ENCODE measurements at places on chromosomes 2 and 18.

GRCh38 chr2:48380989-48381625, 148.8 kb upstream of the STON1 start:
- no peak for DNase-seq

DNA sequence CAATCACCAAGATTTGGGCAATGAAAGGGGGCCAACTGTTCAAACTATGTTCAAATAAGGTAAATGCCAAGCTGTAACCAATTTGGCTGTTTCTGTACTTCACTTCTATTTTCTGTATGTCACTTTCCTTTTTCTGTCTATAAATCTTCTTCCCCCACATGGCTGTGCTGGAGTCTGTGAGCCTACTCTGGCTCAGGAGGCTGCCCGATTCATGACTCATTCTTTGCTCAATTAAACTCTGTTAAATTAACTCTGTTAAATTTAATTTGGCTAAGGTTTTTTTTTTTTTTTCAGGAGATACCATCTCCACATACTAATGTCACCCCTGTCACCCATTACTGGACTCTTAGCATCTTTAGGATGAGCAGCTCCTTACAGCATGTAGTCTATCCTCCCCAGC, 178.8 kb upstream of the TWIST2 start:
- DNase-seq, result no peak

GRCh38 chr18:22544626-22545025, 126.9 kb upstream of the CTAGE1 start:
- DNase-seq, result no peak

- DNase-seq, result no peak
Measured at GRCh38 chr2:11726384-11726783, 20.0 kb upstream of the LPIN1 start.

GRCh38 chr2:68722712-68723111, 11.9 kb upstream of the ARHGAP25 start:
- no peak for DNase-seq

DNA sequence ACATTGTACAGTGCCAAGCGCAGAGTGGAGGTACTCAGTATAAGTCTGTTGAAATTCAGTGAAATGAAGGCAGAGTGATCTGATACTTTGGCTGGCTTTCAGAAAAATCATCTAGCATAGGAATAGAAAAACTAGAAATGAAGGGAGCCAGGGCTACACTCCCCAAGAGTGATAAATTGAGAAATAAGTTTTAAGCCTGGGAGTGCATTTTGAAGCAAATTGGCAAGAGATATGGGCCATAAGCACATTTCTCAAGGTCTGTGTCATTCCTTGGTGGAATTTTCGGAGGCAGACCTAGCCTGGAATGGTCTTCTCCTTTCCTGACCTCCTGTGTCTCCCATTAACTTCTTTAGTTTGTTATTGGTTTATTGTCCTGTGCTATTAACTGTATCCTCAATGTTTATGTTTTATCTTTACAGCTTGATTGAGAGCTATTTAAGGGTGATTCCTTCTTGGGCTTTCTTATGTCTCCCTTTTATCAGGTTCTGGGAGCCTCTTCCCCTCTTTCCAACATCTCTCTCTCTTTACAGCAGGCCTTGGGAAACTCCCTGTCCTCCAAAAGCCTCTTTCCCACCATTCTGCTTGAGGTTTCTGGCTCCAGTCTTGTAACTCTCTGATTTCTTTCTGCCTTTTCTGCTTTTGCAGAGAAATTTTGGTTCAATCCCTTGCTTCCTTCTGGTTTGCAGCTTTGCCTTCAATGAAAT, 649.5 kb downstream of the SLC4A3 start:
- no peak for DNase-seq

GRCh38 chr18:24726727-24727492, 266.5 kb downstream of the HRH4 start:
- DNase-seq, result no peak

DNA sequence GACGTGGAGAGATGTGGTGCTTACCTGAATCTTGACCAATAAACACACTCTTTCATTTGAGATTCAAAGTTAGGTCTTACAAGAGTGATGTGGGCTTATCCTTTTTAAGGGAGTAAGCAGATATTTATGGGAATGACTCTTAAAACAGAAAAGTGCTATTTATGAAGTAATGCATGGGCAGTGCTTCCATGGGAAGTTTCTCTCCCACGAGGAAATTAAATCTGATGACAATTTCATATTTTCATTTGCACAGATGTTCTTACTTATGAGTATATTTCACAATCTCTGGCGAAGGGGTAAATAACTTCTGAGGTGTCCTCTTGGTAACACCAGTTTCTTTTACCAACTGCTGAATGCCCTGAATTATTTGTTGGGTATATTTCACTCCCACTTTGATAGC, 21.0 kb downstream of the PNPT1 start:
- DNase-seq, result no peak

GRCh38 chr2:218033208-218033589, 30.4 kb upstream of the TNS1 start:
- no peak for DNase-seq

- no peak for DNase-seq
Measured at GRCh38 chr18:63157293-63158011, 162.1 kb downstream of the BCL2 start.

- no peak for DNase-seq
Measured at GRCh38 chr2:223560749-223561435, 41.3 kb downstream of the SCG2 start.

DNA sequence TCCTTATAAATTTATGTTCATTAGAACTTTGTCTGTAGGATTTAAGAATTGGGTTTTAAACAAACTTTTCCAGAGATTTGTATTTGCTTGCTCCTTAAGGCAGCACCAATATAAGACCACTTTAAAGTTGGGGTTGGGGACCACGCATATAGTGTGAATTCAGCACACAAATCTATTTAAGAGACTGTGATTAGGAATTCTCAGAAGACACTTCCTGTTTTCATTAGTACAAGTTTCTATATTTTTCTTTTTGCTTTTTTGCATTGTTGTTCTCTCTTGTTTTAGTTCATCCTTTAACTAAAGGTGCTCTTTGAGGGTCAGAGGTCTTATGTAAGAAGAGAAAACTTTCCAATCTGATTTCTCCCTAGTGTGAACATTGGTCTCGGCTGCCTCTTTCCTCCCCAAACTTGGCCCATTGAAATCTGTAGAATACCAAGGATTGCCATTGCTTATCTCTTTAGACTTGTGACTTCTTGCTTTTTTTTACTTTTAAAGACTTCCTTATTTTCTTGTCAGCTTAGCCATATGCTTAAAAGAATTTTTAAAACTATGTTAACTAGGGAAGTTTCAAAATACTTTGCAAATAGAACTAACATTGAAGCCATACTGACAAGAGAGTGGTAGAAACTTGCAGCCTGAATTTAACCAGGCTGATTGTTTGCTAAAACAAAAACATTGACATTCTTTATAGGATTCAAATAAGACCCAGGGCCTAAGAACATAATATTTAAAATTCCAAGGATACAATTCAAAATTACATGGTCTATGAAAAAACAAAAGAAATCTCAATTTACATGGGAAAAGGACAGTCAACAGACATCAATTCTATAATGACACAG, 264.1 kb upstream of the FN1 start:
- no peak for DNase-seq

DNA sequence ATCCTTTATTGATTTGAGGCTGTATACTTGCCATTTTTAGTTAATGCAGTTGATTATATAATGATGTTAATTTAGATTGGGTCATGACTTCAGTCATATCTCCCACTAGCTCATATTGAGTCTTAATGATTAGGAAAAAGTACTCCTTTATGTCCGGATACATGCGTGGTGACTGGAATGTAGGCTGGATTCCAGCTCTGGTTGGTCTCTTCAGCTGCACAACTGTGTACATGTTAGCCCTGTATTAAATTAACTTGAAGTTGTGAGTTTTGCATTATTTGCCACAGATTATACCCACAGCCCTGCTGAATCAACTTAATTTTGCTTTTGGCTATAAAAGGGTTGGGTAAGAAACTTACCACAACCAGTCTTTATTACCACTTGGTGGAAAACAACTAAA, 22.5 kb downstream of the MOB4 start:
- DNase-seq, result no peak

- DNase-seq, result no peak
Measured at GRCh38 chr2:102891296-102891695, 129.5 kb downstream of the TMEM182 start.

DNA sequence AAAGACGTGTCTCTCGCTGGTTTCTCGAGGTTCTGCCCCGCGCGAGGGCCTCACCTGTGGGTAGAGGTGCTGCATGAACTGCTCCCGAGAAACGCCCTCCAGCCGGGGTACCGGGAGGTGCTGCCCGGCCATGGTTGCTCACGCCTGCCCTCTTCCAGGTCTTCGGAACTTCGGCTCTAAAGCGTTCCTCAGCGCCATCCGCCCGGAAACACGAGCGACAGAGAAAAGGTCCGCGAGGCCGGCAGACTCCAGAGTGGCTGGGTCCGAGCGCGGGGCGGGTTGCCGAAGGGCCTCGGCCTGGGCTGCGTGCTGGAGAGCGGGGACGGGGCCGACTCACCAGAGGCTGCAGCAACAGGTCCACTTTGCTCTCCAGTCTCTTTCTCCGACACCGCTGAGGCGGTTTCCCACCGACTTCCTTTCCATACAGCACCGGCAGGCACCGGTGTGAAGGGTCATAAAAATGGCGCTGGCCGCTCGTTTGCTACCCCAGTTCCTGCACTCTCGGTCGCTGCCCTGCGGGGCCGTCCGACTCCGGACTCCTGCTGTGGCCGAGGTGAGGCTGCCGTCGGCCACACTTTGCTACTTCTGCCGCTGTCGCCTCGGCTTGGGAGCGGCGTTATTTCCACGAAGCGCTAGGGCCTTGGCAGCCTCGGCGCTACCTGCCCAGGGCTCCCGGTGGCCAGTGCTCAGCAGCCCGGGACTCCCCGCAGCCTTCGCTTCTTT, at the start of the genes MAIP1 and TYW5:
Gene MAIP1 (plus strand): TSS at position 244 of the 723 bp plus-strand sequence. CDS start 217 bp downstream, at position 461.
Gene TYW5 (minus strand): TSS at position 153 of the 723 bp plus-strand sequence. CDS start 21 bp downstream, at position 132.
- peak; percentile 30 for DNase-seq

GRCh38 chr2:144323946-144324345, 196.0 kb downstream of the ZEB2 start:
- DNase-seq, result no peak

DNA sequence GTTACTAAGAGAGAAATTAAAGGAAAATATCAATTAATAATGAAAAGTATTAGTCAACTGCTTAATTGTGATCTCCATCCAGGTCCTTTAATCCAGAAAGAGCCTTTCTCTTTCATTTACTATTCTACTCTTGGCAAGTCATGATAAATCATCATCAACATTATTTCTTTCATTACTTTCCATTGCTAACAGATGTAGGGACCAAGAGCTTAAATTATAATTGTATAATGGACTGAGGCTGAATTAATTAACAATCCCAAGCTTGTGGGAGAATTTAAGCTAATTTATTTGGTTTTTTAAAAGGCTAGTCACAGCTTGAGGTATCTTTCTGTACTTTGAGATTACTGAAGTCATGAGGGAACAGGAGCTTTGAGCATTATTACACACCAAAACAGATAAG, 223.9 kb downstream of the ERBB4 start:
- DNase-seq, result no peak

DNA sequence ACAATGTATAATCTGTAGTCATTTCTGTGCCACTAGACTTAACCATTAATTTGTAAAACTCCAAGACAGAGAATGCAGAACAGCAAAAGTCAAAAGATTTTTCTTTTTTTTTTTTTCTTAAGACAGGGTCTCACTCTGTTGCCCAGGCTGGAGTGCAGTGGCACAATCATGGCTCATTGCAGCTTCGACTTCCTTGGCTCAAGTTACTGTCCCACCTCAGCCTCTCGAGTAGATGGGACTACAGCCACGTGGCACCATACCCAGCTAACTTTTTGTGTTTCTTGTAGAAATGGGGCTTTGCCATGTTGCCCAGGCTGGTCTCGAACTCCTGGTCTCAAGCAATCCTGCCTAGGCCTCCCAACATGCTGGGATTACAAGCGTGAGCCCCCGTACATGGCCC, 80.1 kb downstream of the TLK1 start:
- DNase-seq, result no peak

DNA sequence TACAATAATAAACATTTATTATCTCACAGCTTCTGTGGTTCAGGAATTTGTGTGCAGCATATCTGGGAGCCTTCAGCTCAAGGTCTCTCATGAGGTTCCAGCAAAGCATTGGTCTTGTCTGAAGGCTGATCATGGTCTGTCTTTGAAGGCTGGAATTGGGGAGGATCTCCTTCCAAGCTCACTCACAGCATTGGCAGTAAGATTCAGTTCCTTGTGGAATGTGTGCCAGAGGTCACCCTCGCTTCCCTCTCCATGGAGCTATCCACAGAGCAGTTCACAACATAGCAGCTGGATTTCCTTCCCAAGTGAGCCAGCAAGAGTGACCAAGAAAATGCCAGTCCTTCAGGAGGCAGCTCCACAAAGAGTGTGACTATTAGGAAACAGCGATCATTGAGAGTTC, 202.2 kb upstream of the ST6GAL2 start:
- no peak for DNase-seq

GRCh38 chr2:203025592-203025991, 10.9 kb downstream of the NBEAL1 start:
- no peak for DNase-seq

- DNase-seq, result no peak
Measured at GRCh38 chr2:230246206-230246605, 20.7 kb downstream of the SP140 start.

GRCh38 chr18:7572822-7573221, 5.7 kb downstream of the PTPRM start:
- no peak for DNase-seq

- DNase-seq, result no peak
Measured at GRCh38 chr2:28382755-28383154, 9.9 kb upstream of the FOSL2 start.

DNA sequence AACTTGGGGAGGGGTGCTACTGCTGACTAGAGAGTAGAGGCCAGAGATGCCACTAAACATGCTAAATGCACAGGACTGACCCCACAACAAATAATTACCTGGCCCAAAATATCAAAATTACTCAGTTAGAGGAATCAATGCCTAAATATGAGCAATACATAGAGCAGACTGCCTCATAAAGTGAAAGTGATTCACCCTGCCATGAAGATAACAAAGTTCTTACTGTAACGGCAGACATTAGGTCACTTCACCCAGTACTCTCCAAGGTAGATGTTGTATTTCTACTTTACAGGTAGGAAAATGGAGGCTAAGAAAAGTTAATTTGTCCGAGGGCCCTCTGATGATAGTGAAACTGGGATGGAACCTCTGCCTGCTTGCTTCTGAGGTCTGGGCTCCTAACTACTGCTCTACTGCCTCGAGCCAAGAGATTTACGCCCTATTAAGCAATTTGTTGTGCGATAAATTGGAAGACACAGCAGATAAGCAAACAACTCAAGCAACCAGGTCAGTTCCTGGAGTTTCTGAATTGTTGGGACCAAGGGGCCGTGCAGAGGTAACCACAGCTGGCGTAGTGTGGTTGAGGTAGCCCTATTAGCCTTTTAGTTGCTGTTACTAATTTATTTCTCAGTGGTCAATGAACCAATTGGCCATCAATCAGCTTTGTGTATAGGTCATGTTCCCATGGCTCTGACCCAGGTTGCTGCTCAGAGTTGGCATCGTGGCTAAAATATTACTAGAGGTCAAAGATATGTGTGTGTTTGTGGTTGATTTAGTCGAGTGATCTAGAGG, 4.8 kb downstream of the DHRS9 start:
- no peak for DNase-seq
